Activated CD4-positive, alpha-beta T cell treated with anti-CD3 and anti-CD28 coated beads for 24 hours (primary cell): ENCODE measurements at places on chromosomes 1 and 21.

- no peak for DNase-seq
These were observed 6.2 kb downstream of the DNMT3L start for GRCh38 chr21:44255511-44255981.

- DNase-seq, result no peak
These were observed 16.3 kb upstream of the TENT5C start for GRCh38 chr1:117589544-117589943.

GRCh38 chr1:53066488-53066887 is 4.5 kb downstream of the PODN start:
- DNase-seq, result no peak

- no peak for DNase-seq
These were observed 6.5 kb downstream of the C1orf35 start for GRCh38 chr1:228096416-228097332.

DNA sequence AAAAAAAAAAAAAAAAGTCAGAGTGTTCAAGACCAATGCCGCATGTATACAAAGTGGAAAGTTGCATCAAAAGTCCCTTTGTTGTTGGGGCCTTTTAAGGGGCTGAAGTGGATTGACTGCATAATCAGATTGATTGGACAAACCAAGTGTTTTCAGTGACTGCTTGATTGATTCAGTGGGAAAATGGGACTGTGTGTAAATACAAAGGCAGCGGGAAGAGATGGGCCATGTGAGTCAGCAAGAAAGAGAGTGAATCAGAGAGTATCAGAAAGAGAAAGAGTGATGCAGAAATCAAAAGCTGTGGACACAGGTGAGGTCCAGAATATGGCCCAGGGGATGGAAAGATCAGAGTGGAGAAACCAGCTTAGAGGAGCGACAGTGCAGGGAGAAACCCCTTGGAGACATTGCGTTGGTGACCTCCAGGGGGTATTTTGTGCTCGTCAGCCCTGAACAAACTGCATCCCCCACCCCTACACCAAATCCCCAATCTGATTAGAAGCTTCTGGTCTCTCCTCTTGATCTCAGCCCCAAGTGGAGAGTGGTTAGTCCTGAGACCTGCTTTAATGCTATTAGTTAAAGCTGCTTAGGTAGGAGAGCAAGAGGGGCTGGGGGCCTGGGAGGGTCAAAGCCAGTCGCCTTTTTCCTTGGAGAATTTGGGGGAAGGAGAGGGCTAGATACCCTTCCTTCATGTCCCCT is 5.1 kb upstream of the ETV3L start:
- no peak for DNase-seq

DNA sequence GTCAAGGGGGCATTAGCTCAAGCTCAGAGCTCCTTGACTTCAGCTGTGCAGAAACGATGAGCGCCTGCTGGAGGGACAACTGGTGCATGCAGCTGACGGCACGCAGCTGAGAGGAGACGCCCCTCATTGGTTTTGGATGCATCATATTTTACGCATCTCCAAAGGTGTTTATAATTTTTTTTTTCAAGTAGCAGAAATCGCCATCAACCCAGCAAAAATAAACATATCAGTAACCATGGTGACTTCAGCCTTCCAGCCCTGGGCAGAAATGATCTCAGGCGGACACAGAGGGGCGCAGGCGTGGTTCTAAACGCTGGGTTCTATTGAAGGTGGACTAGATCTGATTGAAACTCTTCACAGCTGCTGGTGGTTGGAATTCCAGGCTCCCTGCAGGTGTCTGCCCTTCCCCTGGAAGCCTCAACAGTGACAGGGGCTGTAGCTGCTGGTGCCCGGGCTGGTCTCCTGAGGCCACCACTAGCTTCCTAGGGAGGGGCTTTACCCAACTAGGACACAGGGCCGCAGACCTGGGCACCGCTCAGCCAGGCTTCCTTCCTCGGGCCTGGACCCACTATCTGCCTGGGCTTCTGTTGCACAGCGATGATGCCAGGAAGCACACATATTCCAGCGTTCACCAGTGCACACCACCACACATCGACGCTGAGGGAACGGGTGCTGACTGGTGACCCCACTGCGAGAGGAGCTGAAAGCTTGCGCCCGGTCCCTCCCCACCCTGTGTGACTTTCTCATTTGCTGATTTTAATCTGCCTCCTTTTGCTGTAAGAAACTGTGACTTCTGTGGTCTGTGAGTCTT is 63.7 kb upstream of the ABCG1 start:
- no peak for DNase-seq

DNA sequence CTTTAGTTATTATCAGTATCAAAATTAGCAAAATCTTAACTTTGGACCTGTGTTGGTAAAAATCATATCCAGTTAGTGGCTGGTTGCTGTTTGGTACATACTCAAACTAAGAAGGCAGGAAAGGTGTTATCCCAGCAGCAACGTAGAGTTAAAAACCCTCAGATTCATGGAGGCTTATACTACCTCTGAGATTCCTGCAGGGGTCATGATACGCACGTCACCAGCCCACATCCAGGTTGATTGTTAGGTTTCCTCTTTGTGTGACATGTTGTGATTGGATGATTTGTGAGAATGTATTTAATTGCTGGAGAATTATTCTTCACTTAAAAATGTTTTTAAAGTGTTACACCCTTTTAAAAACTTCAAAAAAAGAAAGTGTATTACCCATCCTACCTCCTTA is 423.3 kb upstream of the ADGRL2 start:
- DNase-seq, result no peak

DNA sequence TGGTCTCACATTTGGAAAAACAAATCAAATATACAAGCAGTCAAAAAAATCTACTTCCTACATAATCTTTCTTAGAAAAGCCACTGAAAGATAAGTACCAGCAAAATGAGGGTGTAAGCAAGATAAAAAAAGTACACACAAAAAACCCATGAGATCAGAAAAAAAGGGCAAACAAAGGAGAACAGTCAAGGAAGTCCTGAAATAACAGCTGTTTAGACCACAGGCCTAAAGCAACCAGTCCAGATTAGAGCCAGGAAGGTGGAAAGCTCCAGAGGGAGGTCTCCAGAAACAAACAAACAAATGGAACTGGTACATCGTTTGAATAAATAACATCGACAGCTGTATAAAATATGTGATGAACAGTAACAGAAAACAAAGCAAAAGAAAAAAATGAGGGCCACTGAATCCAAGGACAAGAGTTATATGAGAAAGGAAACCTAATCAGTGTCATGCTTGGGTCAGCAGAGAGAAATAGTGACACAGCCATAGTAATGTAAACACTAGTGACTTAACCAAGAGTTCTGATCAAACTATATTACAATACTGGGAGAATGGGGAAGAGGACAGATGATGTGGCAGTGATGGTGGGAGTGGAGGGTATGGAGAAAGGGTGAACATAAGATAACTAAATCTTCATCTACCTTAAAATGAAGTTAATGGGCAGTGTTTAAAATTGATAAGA is 67.5 kb downstream of the NVL start:
- DNase-seq, result no peak

GRCh38 chr21:40517646-40518045 is 329.3 kb downstream of the DSCAM start:
- DNase-seq, result no peak

- no peak for DNase-seq
These were observed 7.6 kb downstream of the CHD5 start for GRCh38 chr1:6172549-6172948.

DNA sequence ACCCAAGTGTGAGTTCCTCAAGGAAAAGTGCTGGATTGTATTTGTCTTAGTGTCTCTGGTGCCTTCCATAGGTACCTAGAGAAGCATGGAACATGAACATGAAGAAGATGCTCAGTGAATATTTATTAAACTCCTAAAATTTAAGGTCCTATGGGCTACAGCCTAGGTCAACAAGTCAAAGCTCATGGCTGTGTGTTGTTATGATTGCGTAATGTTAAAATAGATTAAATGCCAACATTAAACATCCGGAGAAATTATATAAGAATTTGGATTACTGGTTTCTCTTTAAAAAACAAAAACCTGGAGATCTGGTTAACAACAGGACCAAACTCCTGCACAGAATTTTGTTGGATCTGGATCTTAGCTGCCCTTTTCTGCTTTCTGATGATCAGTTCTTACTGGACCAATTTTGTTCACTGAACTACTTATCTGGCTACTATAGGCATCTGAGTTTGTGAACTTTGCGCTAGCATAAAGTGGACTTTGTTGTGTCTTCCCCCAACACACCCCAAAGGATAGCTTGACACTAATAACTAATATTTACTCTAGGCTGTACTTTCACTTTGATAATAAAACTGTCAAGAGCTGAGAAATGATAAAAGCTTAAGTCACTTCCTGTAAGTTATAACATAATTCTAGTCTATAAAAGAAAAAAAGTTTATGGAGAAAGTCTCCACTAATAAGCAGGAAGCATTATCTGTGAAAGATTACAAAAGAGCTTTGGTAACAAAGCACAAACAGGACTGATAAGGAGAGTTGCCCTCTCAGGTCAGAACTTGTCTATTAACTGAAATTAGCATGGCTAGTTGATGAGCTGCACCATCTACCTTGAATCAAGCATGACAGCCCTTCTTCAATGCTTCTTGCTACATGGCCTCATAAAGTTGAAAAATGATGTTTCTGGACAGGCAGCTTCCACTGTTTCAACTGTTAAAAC is 20.7 kb downstream of the F5 start:
- DNase-seq, result no peak

DNA sequence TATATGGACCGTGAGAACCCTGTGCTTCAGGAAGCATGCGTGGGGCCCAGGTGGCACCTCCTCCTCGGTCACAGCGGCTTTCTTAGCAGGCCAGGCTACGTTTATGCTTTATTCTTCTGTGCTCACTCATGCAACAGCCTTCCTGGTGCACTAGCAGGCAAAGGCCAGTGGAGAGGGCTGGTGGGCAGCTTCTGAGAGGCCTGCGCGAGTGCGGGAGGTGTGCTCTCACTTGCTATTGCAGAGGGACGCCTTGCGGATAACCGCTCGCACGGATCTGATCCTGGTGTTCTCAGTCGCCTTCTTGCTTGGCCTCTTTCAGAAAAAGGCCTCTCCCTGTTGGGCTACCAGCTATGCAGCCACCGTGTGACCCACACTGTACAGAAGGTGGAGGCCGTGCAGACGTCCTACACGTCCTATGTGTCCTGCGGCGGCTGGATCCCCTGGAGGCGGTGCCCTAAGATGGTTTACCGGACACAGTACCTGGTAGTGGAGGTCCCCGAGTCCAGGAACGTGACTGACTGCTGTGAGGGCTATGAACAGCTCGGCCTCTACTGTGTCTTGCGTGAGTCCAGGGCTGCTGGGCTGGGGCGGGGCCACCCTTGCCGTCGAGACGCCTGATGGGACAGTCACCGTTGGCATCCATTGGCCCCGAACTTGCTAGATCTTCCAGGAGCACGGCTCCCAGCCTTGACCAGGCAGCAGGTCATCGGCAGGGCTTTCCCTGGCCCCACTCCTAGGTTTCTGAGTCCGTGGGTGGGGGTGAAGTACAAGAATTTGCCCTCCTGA is 4.8 kb downstream of the UMODL1 start:
- DNase-seq, result no peak

DNA sequence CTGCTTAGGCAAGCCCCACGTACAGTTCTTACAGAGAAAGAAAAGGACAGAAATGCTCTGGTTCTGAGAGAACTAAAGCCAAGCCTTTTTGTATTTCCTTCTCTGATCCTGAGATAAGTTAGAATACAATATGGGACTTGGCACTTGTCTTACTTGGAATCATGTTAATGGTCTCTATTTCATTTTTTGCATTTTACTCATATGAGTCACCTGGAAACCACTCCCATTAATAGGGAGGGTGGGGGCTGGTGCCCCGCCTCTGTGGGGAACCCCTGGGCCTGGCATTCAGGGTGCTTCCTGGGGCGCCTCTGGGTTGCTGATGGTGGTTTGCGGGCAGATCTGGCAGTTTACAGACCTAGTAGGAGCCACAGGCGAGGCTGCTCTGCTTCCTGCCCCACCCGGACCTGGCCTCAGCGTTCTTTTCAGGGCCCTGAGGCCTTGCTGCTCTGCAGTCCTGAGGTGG is 26.7 kb downstream of the TSPAN2 start:
- peak; percentile 64 for DNase-seq

- DNase-seq, result no peak
These were observed 59.0 kb upstream of the C1orf53 start for GRCh38 chr1:197843401-197843800.

- no peak for DNase-seq
These were observed 34.1 kb downstream of the PTPRF start for GRCh38 chr1:43564551-43565348.

- no peak for DNase-seq
These were observed 26.3 kb downstream of the SYDE2 start for GRCh38 chr1:85174503-85174902.

DNA sequence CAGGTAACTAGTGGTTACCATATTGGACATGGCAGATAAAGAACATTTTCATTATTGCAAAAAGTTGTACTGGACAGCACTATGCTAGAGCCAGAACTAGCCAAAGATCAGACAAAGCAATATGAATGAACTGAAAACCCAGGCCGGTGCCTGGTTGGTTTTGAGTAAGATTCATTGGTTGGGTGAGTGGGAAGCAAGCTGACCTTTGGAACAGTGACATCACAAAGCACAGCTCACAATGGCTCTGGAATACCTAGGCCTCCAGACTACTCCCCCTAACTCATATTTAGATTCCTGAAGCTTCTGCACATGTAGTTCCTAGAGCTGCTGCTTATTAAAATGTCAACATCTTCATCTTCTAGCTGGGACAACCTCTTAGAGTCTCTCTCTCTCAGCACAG is at the start of gene TMCO2:
Gene TMCO2 (plus strand): TSS at position 283 of the 400 bp plus-strand sequence. CDS start 57 bp downstream, at position 340.
- no peak for DNase-seq

GRCh38 chr1:239011382-239011781 is 375.0 kb upstream of the CHRM3 start:
- DNase-seq, result no peak

DNA sequence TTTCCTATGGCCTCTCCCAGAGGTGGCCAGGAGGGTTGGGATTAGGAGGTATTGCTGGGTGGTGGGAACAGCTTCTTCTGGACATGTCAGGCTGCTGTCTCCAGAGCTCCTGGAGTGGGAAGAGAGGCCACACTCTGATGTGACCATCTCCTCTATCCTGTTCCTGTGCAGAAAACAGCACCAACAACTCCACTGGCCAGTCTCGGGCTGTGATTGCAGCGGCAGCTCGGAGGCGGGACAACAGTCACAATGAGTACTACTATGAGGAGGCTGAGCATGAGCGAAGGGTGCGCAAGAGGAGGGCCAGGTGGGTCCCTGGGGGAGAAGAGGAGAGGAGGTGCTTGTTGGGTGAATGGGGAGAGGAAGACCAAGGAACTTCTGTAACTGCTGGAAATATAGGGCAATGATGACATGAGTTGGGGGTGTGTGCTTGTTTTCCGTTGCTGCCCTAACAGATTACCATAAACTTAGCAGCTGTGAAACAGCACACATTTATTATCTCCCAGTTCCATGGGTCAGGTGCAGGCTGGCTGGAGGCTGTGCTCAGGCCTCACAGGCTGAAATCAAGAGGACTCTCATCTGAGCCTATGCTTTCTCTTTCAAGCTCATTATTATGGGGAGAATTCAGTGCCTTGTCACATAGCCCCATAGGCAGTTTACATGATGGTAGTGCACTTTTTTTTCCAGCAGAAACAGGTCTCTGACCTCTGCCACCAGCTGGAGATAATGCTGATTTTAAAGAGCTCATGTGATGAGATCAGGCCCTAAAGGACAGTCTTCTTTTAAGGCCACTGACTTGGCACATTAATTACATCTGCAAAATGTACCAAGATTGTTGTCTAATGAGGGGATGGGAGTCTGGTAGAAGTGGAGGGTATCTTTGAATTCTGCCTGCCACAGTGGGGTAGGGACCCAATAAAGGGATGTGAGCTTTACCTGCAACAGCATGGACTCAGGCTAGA is 20.8 kb downstream of the VANGL2 start:
- no peak for DNase-seq
